Kidney capillary endothelial cell (primary cell): ENCODE measurements at places on chromosomes 12 and 14.

- DNase-seq, result no peak
Measured at GRCh38 chr12:105523164-105524057, 192.9 kb downstream of the C12orf75 start.

DNA sequence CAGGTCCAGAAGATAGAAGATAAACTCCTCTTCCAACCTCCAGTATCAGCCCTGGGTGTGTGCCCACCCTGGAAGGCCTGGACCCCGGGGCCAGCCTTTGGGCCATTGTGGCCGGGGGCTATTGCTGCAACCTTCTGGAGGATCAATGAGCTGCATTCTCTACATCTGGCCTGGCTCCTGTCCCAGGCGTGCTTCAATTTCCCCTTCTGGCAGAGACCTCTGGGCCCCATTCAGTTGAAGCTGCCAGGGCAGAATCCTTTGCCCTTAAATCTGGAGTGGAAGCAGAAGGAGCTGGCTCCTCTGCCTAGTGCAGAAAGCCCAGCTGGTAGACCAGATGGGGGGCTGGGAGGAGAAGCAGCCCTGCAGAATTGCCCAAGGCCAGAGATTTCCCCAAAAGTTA lies 10.0 kb downstream of the NYNRIN start:
- no peak for DNase-seq

GRCh38 chr12:115506822-115507559 lies 770.5 kb downstream of the MED13L start:
- no peak for DNase-seq

DNA sequence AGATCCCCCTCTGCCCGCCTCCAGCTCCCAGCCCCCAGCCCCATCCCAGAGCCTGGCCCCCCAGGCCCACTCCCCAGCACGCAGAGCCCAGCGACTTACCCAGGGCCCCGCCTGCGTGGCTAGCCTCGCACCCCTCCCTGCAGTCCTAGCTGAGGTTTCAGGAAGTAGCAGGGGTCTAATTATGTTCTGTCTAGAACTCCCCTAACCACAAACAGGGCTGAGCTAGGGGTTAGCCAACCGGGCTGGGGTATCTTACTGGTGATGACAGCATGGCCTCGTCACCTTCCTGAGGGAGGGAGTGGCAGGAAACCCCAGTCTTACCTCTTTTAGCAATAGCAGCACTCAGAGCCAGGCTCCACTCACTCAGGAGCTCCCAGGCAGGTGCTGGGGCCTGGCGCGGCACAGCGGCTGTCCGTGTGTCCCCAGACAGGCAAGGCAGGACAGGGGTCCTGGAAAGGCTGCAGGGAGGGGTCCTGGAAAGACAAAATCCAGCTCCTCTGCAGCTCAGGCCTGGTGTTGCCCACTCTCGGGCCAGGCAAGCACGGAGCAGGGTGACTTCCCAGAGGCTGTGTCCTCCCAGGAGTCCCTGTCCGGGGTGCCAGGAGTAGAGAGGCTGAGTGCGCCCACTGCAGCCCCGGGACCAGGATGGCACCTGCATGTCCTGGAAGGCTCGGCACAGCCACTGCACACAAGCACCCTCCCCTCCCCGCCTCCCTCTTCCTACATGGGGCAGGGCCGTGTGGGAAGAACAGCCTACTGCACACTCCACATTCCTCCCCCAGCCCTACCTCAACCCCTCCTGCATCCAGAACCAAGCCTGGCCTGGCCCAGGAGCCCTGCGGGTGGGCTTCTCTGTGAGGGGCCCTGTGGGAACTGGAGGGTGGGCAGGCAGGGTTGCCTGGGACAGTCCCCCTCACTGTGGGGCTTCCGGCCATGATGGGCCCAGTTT lies at the start of gene GPR132:
Gene GPR132, minus strand, starts transcription at position 151 of the 949 bp plus-strand sequence. CDS start 10,010 bp downstream, outside the sequence.
- no peak for DNase-seq

DNA sequence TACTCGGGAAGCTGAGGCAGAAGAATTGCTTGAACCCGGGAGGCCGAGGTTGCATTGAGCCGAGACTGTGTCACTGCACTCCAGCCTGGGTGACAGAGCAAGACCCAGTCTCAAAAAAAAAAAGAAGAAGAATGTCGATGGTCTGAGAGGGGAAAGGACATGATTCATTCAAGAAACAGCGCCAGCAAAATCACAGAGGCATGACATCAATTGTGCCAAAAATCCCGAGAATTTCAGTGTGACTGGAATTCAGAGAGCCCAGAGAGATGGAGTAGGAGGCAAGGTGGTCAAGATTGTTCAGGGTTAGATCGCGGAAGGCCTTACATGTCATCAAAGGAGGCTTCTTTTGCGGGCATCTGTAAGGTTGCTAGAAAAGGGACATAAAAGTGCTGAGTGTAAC lies 483.3 kb downstream of the VRK1 start:
- no peak for DNase-seq

DNA sequence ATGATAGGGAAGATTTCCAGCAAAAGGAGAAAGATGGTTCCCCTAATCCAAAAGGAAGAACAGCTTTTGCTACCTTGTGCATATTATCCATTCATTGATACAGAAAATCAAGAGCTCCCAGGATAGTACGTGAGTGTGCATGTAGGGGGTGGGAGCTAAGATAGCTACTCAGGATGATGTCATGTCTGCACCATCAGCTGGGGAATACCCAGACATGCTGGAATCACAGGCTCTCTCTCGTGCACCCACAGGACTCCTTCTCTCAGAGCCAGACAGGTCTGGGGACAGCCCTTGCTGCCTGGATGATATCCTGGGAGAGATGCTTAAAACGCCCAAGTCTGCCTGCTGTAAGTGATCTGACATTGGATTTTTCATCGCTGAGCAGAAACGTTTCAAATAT lies 38.9 kb downstream of the FOXN3 start:
- DNase-seq, result peak; percentile 12
